ENCODE measurements at places on chromosomes 5 and 9. TPM values are rescaled to one million over a fixed set of nuclear protein-coding genes. Genes with fewer than 3 reads are reported as not detected.

DNA sequence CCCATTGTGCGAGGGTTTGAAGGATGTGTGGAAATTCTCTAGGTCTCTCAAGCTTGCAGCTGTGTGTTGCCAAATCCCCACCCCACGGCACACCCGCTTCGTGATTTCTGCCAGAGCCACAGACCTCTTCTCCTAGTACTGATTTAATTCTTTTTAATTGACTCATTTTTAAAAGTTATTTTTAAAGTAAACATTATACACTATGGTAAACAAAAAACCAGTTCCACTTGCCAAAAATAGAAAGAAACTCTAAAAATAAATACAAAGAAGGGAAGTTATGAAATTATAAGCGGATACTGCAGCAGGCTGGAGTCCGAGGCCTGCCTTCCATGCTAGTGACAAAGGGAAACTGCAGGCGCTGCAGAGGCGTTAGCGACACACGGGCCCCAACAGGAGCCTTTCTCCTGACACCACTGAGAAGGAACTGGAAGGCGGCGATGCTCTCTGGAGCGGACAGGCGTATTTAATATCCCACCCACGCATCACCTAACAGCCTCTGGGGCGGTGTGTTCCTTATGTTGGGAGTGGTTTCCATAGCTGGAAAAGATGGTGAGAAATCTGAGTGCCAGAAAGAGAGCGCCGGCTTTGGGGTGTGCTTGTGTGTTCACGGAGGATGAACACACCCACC is 122.5 kb downstream of the COL23A1 start:
- H3K27me3 ChIP-seq, result no peaks in the 10 kb centered on the region
- H3K4me3 ChIP-seq, result no peak overlapping the region
- no peak for DNase-seq
- no peaks in the 10 kb centered on the region for H3K36me3 ChIP-seq

DNA sequence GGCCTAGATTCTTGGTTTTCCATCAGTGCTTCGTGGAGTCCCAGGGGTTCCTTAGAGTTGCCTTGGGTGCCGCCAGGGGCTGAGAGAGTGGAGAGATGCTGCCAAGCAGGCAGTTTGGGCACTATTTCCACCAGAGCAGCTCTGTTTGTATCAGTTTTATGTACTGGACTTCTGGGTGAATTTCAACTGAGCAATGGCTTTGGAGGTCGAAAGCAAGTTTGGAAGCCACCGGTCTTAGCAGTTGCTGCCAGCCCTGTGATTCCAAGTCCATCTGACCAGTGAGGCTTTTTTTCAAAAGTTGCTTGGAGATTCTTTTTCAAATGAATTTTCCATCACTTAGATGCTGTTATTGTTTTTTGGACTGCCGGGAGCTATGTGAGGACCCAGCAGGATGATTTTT is 68.5 kb downstream of the ANGPTL2 start:
- no peaks in the 10 kb centered on the region for H3K4me1 ChIP-seq
- H3K27ac ChIP-seq, result no peak overlapping the region
- DNase-seq, result no peak
- no peak overlapping the region for H3K4me3 ChIP-seq
- no peaks in the 10 kb centered on the region for H3K36me3 ChIP-seq

DNA sequence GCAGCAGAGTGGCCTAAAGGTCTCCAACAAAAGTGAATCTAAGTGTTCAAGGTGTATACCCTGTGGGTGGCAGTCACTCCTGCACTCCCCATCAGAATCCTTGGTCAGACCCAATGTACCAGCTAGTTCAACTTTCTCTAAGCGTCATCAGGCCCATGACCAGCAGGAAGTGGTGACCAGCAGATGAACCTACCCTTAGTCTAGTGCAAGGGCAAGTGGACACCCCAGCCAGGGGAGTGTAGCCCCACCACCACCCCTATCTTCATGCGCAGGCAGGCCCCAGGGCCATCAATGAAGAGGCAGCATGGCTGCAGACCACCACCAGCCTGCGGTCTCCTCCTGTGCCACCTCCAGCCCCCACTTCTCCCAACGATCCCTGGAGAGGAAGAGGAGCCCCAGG is 213.1 kb downstream of the AGTPBP1 start:
- DNase-seq, result no peak
- no peaks in the 10 kb centered on the region for H3K4me1 ChIP-seq
- no peaks in the 10 kb centered on the region for H3K27me3 ChIP-seq
- no peak overlapping the region for H3K4me3 ChIP-seq
- H3K27ac ChIP-seq, result no peak overlapping the region

The F2RL1 gene
- 4.9 TPM for total RNA-seq
